ENCODE measurements at places on chromosomes 6 and 20.
A peak's percentile ranks its signal among the peaks of the same experiment; 100 is the strongest.

DNA sequence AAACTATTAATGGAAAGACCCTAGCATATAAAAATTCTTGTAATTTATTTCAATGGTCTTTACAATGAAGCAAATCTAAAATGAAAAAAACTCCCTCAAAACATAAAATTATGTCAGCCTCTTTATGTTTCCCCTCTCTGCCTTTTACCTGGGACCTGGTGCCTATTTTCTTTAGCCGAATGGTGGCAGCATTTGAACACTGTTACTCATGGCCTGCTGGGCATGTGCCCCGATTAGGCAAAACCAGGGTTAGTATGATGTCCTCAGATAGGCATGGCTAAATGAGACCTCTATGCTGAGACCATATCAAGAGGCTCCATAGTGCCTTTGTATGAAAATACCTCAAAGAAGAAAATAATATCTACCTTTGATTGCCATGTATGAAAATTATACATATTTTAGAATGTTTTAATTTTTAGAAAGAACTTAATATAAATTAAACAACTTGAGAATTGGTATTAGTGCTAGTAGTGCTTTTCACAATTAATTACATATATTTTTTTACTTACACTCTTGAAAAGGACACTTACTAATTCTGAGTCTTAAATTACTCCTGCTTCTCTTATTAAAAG is 22.5 kb upstream of the C6orf58 start:
- DNase-seq: no peak

DNA sequence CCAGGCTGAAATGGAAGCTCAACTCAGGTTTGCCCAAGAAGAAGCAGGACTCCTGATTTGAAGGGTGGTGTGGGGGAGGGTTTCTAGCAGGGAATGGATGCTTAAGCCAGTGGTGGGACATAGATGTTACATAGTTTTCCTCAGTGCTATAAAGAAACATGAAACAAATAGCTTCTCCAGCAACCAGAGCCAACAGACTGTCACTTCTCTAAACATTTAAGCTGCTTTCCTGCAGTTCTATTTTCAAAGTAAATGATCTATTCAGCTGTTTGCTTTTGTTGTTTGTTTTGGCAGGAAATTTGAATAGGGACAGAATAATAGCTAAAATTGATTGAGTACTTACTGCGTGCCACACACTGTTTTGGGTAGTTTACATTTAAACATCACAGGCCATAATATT is 169.0 kb downstream of the UST start:
- DNase-seq: peak; percentile 80

GRCh38 chr6:64330694-64331307 is 695.2 kb downstream of the PHF3 start:
- DNase-seq: peak; percentile 19

GRCh38 chr20:5670036-5670536 is 80.1 kb upstream of the SHLD1 start:
- no peak for DNase-seq

DNA sequence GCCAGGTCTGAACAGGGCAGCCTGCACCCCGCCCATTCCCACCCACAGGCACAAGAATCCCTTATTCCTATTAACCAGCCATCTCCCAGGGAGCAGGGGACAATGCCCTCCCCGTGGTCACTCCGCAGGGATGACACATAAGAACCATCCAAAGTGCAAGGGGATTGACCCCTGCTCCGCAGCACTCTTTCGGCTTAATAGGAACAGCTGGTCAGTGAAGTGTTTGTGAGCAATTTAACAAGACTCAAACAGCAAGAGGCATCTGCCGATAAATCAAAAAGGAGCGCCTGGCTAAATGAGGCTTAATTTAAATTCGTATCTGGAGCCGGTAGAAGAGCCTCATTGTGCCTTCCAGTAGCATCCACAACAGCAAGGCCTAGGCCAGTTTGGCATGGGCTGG is 389.4 kb downstream of the RNGTT start:
- no peak for DNase-seq

GRCh38 chr20:35492352-35492751 is 37.0 kb downstream of the CEP250 start:
- DNase-seq: no peak

GRCh38 chr6:133100865-133101264 is 140.3 kb upstream of the EYA4 start:
- DNase-seq: no peak

- DNase-seq: no peak
Measured at GRCh38 chr6:28884423-28885131, 39.2 kb downstream of the TRIM27 start.
